ENCODE measurements at places on chromosomes 7 and 10. TPM values are rescaled to one million over a fixed set of nuclear protein-coding genes. Genes with fewer than 3 reads are reported as not detected.

The GALNT17 gene
- not detected for total RNA-seq

The ARHGAP22 gene
- total RNA-seq, result 2.2 TPM

The IL6 gene
- not detected for total RNA-seq

The OR13A1 gene
- total RNA-seq, result not detected

The RET gene
- total RNA-seq, result 3.1 TPM

The C1QL3 gene
- not detected for total RNA-seq

The TRIL gene
- 1.3 TPM for total RNA-seq

The ITPRID1 gene
- total RNA-seq, result 0.58 TPM

The CCT6A gene
- total RNA-seq, result 200 TPM

DNA sequence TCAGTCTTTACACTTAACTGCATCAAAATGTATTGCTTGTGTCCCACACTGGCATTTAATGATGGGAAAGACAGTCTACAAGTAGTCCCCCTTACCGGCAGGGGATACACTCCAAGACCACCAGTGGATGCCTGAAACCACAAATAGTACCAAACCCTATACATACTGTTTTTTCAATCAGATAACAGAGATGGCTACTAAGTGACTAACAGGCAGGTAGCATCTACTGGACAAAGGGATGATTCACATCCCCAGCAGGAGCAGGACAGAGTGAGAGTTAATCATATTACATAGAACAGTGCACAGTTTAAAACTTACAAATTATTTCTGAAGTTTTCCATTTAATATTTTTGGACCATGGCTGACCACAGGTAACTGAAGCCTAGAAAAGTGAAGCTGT lies 13.2 kb downstream of the TMEM243 start:
- no peak for DNase-seq

DNA sequence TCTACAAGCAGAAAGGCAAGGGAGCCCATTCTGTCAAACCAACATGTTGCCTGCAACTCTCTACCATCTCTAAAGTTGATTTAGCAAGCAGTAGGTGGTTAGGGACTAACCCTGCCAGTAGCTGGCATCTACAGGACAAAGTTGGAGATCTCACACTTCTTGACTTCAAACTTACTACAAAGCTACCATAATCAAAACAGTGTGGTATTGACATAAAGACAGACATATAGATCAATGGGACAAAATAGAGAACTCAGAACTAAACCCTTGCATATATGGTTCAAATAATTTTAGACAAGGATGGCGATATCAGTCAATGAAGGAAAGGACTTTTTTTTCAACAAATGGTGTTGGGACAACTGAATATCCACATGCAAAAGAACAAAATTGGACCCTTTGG lies 84.9 kb downstream of the MAP3K8 start:
- DNase-seq, result no peak

- DNase-seq, result peak; percentile 71
Observed at GRCh38 chr7:151727579-151728285, 149.2 kb downstream of the PRKAG2 start.

DNA sequence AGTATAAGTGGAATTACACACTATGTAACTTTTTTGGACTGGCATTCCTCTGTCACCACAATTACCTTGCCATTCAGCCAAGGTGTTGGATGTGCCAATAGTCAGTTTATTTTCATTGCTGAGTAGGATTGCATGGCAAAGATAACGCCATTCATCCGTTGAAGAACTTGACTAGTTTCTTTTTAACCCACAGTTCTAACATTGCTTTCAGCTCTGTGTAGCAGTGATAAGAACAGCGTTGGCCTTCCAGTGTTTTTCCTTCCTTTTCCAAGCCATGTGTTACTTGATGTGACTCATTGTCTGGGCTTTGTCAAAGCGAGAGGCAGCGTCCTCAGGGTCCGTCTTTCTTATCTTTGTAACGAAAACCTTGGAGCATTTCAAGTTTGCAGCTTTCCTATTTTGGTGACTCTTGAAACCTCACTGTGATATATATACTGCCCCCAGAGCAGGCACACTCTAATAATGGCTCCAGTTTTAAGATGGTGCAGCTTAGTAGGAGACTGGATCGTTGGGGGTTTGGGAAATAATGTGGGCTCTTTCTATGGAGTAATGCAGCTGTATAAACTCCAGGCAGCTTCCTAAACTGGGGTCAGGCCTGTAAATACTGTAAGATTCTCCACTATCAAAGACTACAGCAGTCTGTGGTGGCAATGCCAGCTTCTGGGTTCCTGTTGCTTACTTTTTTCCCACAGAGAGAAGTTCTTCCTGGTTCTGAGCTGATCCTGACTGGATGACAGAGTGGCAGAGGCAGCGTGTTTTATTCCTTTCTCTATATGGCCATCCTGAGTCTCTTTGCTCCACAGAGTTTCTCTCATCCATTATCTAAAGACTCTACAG lies 41.7 kb downstream of the AKR1E2 start:
- DNase-seq, result no peak

GRCh38 chr10:80281292-80281691 lies 8.2 kb downstream of the MAT1A start:
- peak; percentile 15 for DNase-seq

DNA sequence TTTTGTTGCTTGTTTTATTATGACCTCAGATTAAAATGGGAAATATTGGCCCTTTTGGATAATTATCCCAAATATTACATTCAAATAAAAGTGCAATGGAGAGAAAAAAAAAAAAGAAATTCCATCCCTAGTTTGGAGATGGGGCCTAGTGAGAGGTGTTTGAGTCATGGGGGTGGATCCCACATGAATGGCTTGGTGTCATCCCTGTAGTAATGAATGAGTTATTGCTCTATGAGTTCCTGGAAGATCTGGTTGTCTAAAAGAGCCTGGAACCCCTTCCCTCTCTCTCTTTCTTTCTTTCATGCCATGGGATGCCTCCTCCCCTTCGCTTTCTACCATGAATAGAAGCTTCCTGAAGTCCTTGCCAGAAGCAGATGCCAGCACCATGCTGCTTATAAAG lies 44.3 kb downstream of the MSRB2 start:
- no peak for DNase-seq

DNA sequence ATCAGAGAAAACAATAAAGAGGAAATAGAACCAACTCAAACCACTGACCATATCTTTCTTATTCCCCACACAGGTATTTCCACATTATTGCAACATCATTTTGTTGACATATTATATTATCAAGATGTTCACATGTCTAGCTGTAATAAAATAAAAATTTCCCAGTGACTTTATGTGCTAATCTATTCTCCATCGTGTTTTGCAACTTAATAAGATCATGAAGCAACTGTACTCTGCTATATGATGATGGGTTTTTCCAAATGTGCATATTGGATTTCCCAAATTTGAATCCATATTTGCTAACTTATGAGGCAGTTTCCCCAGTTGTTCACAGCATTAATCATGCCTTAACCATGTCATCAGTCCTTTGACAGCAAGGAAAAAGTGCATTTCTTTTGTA lies 127.8 kb downstream of the ITGB8 start:
- DNase-seq, result no peak

- peak; percentile 43 for DNase-seq
Observed at GRCh38 chr7:133310232-133310862, 57.5 kb downstream of the EXOC4 start.

GRCh38 chr7:80018941-80019808 lies 115.5 kb upstream of the GNAI1 start:
- peak; percentile 80 for DNase-seq

- DNase-seq, result no peak
Observed at GRCh38 chr10:93378997-93379730, 103.0 kb downstream of the MYOF start.

DNA sequence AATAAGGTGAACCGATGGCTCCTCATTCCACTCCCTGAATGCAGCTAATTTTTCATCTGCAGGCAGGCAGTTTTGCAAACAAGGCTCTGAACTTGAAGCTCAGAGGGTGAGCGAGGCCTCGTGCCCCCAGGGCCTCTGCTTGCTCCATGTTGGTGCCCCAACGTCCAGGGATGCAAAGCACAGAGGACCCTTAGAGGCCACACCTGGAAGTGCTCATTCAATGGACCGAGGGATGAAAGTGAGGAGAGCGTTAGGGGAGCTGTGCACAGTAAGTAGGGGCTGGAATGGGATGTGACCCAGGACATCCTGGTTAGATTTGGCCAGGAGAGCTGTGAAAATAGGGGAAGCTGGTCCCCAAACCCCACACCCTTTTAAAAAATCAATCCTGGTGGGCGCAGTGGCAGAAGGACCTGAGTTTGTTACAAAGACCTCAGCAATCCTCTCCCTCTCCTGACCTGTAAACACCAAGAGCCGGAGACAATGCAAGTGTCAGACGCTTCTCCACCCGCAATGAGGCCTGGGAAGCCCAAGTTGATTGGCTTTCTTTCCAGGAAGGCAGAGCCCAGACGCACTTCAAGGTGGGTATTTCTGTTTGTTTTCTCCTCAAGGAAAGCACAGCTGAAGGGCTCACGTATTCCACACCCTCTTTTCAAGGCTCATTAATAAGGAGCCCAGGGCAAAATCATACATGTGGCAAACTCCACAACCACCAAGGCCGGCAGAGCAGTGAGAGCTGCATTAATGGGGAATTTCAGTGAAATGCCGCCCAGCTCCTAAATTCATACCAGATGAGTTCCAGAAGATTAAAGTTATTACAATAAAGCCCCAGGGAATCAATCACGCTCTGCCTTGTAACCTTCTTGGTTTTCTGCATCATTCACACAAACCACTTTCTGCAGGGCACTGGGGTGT lies 14.1 kb upstream of the CXCL12 start:
- no peak for DNase-seq

DNA sequence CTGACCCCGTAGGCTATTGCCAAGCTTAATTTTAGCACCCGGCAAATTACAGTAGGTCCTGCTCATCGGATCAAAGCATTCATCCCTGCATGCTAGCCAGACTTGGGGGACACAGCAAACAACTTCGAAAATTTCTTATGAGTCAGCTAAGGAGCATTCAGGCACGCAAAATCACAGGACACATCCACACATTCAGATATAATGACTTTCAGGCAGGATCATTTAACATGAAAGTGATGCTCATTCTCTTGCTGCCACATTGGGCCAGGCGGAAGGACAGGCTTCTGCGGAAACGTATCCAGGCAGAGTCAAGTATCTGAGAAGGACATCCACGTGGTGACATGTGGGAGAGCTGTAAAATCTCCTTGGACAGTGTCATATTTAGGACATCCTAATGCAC lies 474.0 kb upstream of the NRP1 start:
- no peak for DNase-seq

- no peak for DNase-seq
Observed at GRCh38 chr7:92075455-92076158, 58.7 kb downstream of the CYP51A1 start.

DNA sequence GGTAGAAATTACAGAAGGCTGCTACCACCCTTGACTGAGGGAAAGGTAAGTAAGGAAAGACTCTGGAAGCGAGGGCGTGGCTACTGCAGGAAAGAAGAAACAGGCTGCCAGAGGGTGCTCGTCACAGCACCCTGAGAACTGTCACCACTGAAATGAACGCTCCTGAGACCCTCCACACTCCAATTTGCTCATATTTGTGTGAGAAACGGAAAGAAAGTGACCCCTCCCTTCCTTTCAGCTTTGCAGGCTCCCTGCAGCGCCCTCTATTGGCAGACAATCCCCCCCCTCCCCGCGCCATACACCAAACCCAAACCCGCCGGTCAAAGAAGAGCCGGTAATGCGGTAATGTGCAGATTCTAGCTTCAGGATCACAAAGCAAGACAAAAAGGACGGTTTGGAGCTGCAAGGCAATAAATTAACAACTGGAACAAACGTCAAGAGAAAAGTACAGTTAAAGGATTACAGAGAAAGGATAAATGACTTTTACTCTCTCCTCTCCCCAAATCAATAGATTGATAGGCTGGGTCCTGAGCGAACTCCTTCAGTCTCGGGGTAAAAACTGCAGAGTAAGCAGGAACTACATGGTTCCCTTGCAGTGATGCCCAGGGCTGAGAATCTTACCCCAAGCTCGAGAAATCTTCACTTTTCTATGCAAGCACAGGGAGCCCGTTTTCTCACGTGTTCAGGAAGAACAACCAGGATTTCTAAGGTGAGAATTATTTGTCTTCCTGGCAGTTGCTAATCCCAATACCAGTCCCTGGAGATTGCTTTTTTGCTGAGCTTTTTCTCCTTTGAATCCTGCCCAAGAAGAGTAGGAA lies 47.6 kb downstream of the STEAP1B start:
- DNase-seq, result peak; percentile 83

DNA sequence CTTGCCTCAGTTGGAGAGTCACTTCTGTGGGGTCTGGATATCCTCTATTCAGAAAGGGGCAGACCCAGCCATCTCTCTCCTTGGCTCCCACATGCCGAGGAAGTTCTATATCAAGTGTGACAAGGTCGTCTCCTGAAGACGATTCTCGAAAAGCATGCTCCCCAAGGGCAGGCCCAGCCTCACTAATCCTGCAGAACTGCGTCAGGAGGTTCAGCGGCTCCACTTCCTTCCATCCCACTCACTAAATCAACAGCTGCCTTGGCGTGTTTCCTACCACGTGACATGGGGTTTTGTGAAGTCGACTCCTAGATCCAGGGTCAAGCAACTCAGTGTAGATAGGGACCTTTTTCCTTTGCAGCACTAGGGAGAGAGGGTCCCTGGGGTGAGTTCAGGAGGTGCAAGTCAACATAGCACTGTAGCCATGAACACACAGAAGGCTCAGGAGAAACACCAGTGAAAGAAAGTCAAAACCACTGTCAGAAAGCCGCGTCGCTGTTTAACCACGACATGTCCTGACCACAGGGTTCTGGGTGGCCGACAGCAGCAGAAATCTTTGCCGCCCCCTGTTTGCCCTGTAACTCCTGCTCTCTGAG lies 156.4 kb downstream of the PRPF18 start:
- DNase-seq, result no peak

DNA sequence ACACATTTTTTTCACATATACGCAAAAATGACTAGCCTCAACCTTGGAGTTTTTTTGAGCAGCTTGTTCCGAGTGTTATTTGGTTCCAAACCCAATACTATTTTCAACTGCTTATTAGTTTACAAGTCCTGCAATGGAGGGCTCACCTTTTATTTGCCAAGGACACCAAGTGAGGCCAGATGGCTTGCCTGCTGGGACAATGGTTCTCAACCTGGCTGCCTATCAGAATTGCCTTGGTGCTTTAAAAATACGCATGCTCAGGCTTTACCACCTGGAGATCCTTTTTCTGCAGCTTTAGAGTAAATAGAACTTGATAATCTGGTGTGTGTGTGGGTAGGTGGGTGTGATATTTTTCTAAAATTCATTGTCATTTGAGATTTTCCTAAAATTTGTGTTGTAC lies 276.8 kb downstream of the MTERF1 start:
- no peak for DNase-seq

DNA sequence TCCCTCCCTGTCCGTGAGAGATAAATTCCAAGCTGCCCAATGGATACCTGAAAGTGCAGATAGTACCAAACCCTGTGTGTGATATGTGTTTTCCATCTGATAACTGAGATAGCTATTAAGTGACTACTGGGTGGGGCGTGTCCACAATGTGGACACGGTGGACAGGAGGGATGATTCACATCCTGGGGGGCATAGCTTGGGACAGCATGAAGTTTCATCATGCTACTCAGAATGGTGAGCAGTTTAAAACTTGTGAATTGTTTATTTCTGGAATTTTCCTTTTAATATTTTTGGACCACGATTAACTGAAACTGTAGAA lies 158.6 kb downstream of the CREB5 start:
- DNase-seq, result no peak

DNA sequence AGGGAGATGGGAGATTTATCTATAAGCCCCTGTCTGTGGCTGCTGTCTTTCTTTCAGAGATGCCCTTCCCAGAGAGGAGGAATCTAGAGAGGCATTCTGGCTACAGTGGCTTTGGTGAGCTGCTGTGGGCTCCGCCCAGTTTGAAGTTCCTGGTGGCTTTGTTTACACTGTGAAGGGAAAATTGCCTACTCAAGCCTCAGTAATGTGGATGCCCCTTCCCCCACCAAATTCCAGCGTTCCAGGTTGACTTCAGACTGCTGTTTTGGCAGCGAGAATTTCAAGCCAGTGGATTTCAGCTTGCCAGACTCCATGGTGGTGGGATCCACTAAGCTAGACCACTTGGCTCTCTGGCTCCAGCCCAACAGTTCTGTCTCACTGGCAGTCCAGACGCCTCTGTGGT lies 951.6 kb downstream of the CCSER2 start:
- no peak for DNase-seq

Data from stomach (tissue), 19 donors.